ENCODE measurements at places on chromosomes 6 and 20.

DNA sequence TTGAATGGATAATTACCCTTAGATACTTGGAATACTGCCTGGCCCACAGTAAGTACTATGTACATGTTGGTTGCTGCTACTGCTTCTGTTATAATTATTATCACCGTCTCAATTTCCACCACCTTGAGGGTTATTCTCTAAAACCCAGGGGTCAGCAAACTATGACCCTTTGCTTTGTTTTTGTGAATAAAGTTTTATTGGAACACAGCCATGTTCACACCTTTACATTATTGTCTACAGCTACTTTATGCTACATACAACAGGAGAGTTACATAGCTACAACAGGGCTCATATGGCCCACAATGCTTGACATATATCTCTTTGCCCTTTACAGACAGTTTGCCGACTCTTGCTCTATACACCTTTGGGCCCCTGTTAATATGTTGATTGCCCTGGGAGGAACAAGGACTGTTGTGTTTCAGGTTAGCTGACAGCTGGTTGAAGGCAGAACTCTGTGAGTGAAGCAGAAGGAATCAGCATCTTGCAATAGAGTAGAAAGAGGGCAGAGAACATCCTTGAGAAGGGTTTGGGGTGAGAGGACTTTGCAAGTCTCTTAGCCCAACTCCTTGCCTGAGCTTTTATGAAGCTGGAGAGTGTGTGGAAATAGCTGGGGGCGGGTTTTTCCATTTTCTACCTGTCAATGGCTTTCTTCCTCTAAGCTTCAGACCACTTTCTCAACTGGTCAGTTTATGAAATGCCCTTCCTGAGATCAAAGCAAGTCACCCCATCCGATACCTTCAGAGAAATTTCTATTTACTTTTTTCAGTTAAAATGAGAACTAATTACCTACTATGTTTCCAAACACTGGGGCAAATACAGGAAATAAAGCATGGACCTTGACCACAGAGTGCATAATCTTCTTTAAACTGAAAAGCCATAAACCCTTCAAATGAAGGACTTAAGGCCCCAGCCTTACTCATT, 3.5 kb upstream of the MEP1A start:
- no peak for DNase-seq

DNA sequence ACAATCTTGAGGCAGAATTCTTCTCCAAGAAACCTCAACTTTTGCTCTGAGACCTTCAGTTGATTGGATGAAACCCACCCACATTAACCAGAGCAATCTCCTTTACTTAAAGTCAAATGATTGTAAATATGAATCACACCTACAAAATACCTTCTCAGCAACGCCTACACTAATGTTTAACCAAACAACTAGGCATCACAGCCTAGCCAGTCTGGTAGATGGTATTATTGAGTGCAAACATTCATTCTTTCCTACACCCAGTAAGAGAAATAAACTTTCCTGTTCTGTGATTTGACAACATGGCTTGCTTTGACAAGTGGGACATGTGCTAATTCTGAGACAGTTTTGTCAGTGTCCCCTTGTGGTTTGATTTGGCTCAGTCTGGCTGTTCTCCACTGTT, 252.2 kb downstream of the HACE1 start:
- DNase-seq: no peak

GRCh38 chr6:27545271-27546046, 72.6 kb upstream of the ZNF184 start:
- peak; percentile 46 for DNase-seq

DNA sequence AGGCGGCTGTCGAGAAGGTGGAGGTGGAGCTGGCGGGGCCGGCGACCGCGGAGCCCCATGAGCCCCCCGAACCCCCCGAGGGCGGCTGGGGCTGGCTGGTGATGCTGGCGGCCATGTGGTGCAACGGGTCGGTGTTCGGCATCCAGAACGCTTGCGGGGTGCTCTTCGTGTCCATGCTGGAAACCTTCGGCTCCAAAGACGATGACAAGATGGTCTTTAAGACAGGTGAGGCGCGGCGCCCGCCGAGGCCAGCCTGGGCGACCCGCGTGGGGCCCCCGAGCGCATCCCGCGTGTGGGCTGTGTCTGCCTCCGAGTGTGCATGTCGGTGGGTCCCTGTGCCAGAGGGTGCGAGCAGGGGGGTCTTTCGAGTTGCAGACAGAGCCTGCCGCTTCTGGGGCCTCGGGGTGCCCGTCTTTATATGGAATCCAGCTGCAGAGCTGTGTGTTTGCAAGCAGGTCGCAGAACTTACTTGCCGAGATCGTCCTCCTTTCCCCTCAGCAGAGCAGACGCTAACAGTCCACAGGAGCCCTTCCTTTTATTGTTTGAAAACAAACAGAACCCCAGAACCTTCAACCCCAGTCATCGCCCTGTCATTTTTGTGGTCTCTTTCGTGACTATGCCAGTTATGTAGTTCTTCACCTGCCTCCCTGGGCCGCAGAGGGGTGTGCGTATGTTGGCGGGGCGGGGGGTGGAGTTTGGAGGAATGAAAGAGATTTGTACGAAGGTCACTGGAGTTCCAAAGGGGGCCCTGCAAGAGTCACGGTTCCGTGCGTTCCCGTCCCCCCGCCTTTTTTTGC, 766 bp downstream of the SLC16A10 start:
- peak; percentile 35 for DNase-seq

DNA sequence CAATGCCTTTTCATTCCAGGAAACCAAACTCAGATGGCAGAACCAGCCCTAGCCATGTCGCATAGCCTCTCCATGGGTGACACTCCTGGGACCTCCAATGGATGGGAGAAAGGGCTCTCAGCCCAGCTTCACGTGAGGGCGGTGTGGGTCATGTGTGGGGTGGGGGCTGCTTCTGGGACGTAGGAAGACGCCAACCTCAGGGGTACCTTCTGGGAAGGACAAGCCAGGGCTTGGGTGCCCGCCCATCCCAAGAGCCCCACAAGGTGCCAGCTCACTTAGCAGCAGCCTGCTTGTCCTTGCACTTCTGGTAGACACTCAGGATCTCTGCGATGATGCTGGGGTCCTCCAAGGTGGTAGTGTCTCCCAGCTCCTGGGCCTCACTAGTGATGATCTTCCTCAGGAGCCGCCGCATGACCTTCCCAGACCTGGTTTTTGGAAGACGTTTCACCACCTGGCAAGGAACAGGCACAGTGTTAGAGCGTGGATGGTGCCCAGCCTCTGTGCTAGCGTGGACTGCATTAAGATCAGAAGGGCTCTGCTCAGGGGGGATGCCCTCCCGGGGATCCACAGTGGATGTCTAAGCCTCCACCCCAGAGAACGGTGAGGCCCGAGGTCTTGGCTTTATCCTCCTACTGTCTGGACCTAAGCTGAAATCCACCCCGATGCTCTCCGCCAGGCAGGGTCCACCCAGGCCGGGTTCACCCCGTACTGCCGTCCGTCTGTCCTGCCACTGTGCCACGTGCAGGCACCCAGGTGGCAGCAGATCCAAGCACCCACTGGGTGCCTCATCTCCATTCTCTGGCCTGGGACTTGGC, 15.1 kb upstream of the APMAP start:
- DNase-seq: no peak

GRCh38 chr20:46771195-46771588, 61.7 kb downstream of the SLC2A10 start:
- no peak for DNase-seq

GRCh38 chr6:71375676-71376075, 87.1 kb downstream of the OGFRL1 start:
- DNase-seq: no peak

DNA sequence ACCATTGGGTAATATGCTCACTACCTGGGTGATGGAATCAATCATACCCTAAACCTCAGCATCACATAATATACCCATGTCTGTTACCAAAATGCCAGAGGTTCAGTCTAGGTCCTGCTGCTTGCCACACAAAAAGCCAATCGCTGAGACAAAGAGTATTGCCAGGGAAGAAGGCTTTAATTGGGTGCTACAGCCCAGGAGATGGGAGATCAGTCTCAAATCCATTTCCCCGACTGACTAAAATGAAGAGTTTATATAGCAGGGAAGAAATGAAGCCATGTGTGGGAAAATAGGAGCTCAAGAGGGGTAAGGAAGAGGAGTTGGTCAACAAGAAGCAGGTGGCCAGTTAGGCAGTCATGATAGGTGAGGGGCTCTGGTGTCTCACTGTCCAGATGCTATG, 149.6 kb downstream of the QRSL1 start:
- no peak for DNase-seq

- DNase-seq: no peak
These were observed 3.0 kb downstream of the CASS4 start for GRCh38 chr20:56414842-56415765.

GRCh38 chr6:135616655-135617054, 119.1 kb upstream of the AHI1 start:
- DNase-seq: no peak

- no peak for DNase-seq
These were observed 36.8 kb upstream of the IRF4 start for GRCh38 chr6:354631-355280.

DNA sequence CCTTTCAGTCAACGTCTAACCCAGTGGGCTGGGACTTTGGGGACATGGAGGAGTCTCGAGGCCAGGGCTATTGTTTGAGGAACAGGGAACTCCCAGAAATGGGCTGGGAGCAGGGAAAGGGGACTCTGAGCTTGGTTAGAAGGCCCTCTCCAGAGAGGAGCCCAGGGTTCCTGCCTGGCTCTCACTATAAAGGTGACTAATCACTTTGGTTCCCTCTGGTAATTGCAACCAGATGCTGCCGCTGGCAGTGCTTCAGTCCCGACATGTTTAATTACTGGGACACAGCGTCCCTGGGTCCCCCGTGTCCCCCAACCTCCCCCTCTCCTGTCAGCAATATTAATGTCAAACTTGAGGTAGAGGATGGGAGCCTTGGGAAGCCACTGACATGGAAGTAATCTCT, 5.0 kb upstream of the GDF5 start:
- DNase-seq: no peak

DNA sequence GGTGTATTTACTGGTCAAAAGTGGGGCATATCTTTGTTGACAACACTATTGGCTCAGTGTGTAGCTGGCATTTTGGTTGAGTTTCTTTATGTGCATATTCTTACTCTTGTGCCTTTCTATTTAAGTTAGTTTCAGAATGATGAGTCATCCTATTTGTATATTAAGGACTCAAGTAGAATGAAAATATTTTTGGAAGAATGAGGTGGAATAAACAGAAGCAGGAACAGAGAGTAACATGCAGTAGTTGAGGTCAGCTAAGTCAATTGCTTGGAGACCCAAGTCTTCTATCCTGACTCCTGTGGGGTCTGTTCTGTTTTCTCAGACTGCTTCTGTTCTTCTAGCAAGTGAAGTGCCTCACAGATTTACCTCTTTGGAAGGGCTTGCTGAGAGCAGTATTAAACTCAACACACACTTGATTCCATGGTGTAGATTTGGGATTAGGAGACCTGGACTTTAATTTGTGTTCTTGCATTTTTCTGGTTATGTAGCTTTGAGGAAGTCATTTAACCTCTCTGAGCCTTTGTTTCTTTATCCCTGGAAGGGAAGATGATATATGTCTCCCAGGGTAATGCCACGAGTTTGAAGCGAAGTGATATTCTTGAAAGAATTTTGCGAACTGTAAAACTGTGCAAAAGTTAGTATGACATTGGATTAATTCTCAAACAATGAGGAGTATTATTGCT, 324.3 kb downstream of the QKI start:
- DNase-seq: no peak

- peak; percentile 15 for DNase-seq
These were observed 16.2 kb downstream of the LATS1 start for GRCh38 chr6:149701714-149702113.

- DNase-seq: no peak
These were observed 15.6 kb upstream of the STX11 start for GRCh38 chr6:144134737-144135136.

DNA sequence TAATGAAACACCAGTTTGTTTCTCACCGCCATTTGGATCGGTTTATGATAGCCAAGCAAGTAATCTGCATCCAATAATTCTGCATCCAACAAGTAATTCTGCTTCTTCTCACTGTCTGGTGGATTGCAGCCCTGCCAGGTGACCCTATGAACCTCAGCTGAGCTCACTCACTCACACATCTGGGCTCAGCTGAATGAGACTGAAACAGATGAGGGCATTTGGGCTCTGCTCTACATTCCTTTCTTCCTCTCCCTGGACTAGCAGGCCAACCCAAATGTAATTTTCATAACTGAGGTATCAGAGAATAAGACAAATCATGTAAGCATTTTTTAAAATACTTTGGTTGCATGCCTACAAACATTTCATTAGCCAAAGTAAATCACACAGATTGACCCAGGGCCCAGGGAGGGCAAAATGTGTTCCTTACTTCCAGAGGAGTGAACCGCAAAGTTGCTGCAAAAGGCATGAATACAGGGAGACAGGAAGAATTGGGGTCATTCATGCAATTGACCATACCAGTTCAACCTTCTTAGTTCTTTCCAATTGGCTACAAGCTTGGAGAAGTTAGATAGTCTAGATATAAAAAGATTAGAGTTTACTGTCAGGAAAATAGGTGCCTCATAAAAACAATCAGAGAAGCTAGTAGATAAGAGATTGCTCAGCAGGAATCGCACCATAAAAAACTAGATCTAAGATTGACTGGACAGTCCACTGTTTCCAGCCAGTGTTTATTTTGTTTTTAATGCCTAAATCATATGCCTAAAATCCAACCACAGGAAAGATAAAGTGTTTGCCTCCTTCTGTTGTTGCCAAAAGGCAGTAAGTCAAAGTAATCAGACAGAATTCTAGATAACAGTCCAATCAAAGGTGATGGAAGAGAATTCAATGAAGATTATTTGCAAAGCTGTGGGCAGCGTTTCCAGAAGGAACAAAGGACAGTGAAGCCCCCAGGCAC, 43.7 kb downstream of the CBLN4 start:
- DNase-seq: no peak

DNA sequence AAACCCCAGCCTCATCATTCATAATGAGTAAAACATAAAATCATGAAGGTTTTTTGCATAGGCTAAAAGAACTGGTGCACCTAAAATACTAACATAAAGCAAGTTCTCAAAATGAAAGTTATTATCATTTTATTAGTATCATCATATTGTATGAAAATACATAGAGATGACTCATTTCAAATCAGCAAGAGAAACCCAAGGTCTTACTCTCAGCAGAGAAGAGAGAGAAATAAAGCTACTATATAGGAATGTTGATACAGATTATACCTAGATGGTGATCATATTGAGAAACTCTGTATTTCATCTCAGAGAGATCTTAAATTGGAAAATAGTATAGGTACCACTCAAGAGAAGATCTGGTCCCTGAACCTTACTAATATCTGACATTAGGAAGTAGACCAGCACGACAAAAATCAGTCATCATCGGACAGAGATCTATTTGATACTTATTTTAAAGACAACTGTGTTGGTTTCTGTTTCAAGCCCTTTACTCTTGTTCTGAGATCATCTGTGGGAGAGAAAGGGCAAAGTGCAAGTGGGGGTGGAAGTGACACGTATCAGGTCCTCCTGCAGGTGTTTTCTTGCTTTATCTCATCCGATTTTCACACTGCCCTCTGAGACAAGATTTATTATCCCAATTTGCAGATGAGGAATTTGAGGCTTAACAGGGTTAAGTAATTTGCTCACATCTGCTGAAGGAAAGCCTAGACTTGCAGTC, 532.3 kb downstream of the MAFB start:
- DNase-seq: no peak

- DNase-seq: no peak
These were observed 12.6 kb downstream of the ADTRP start for GRCh38 chr6:11766043-11766442.
